ENCODE measurements at places on chromosomes 5 and 9.

- no peak for DNase-seq
These were observed 127.1 kb downstream of the TRIO start for GRCh38 chr5:14270209-14270702.

GRCh38 chr5:140044041-140044440 is 942 bp upstream of the NRG2 start:
- no peak for DNase-seq

GRCh38 chr5:65776441-65777141 is 54.6 kb downstream of the NLN start:
- no peak for DNase-seq

DNA sequence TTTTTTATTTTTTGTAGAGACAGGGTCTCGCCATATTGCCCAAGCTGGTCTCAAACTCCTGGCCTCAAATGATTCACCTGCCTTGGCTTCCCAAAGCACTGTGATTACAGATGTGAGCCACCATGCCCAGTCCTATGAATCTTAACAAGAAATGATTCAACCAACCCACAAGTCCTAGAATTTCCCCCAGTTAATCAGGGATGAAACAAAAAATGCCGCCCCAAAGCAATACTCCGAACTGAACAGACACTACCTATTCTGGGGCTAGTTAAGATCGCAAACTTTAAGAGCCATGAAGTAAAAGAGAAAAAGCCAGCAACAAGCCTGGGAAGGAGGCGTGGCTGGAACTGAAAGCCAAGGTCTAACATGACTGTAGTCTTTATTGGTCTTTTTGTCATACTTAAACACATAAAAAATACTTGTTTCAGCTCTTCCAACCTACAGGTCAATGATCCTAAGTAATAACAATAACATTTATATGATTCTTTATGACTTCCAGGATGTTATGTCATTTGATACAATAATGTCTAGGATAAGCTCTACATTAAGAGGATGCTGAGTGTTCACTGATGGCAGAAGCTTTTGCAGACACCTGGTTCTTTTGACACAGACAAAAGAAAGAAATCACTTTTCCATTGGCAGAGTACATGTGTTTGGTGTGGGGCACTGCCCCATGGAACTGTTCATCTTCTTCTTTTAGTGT is 361.1 kb upstream of the TLE4 start:
- DNase-seq, result no peak

DNA sequence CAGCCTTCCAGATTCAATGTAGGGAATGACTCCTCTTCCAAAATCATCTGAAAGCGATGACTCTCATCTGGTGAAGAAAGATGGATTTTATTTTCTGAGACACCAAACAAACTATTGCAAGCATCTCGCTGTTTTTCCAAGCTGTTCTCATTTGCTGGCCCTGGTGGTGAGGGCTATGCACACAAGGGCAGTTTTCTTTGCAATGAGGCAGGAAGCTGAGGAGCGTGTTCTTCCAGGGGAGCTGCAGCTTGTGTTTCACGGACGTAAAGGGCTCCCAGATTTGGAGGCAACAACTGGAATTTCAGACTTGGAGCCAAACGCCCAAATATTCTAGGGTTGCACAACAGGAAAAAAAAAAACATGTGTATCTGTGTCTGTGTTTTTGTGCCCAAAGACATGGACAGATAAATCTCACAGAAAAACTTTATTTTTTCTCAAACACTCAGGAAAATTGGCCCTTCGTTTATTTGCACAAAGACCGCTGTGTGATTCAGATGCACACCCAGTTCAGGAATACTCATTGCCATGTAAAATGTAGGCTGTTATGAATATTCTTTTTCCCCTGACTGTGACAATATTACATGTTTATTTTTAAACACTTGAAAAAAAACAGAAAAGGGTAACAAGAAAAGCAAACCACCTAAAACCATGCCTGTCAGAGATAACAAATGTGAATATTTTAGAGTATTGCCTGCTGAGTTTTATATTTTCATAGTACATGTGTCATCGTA is 151.3 kb downstream of the GAS1 start:
- no peak for DNase-seq

DNA sequence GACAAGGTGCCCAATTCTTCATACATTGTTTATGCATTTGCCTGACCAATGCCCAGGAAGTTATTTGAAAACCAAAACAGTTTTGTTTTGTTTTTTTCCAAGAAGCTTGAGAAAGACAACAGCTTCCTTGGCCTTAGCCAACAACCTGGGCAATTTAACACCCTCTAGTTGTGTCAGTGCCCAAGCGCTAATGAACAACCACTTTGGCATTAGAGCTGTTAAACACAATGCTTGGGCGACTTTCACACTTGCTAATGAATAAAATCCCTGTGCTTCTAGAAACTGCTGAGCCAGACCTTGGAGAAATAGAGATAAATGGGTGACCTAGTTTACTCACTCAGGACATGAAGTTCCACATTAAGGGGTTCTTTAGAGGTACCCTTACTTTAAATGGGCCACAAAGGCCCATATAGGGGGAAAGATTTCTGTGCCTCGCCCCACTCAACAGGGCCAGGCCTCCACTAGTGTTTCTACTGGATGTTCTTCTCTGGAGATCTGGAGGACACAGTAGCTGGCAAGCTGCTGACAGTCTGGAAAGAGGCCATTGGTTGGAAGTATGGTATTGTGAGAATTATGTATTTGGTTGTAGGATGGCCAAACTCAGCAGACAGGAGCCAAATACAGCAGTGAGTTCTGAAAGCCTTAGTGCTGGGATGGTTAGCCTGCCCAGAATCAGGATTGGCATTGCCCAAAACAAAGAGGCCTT is 179.8 kb downstream of the DOCK8 start:
- peak; percentile 32 for DNase-seq

DNA sequence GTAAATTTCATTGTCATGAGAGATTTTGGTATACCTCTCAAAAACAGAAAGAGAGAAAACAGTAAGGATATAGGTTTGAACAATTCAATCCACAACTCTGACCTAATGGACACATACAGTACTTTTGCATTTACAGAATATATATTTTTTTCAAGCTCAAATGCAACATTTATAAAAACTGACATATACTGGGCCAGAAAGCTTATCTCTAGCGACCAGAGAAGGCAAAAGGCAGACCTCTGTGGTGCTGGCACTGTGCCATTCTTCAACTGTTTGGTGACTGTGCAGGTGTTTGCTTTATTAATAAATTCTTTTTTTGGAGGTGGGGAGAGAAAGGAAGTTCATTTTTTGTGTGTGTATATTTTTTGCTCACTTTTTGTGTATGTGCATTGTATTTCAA is 6.0 kb upstream of the PLAC8L1 start:
- no peak for DNase-seq

DNA sequence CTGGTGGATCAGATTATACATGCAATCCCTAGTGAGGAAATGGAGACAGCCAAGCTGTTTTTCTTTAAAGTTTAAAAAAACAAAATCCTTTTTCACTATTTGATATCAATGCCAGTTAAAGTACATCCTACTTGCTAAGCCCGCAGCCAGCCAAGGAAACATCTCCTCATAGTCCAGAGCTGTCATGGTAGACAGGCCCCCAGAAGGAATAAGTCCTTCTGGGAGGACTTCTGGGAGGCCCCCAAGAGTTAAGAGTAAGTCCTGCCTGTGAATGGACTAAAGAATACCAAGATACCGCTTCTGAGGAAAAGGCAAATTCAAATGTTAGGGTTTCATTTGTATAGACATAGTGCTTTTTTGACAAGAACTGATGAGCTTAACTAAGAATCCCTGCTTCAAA is 38.3 kb downstream of the MOCS2 start:
- DNase-seq, result no peak

DNA sequence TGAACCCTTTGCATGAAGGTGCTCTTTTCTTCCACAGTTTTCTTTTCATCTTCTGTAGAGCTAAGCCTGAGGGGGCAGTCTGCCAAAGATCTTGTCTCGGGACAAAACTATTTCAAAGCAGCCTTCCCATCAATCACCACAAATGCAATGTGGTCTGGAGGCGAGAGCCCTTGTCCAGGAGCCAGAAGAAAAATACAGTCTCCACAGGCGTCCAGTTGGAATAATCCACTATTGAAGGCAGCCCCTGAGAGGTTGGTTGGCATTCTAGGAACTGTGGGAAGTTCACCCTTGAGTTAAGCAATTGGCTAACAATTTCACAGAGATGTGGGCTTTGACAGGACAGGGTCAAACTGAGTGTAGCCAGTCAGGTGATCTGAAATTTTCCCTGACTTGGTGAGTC is 72.0 kb downstream of the SEMA6A start:
- DNase-seq, result no peak

DNA sequence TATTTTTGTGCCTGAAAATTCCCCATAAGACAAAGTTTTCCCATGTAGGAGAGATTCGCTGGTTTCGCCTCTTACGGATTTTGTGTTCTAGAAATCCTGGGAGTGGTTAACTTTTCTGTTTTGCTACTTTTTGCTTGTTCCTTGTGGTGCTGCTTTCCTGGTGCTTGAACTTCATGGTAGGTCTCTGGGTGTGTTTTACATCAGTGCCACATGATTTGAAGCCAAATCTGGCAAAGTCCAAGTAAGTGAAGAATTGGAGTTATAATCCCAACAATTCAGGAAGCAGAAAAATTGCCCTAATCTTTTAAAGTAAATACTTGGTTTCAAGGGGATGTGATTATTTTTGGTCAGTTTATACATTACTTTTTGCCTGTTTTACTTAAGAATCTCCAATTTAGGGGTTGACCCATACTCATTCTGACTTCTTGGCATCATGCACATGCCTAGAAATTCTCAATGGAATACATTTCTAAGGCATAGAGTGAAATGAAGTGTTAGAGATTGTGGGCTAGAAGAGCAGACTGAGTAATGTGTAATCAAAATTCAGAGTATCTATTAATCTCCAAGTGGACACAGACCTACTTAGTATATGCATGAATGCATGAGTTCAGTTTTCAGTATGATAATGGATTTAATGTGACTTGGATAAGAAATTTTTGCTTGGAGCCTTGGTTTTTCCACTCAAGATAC is 189.7 kb downstream of the CSNK1G3 start:
- no peak for DNase-seq

DNA sequence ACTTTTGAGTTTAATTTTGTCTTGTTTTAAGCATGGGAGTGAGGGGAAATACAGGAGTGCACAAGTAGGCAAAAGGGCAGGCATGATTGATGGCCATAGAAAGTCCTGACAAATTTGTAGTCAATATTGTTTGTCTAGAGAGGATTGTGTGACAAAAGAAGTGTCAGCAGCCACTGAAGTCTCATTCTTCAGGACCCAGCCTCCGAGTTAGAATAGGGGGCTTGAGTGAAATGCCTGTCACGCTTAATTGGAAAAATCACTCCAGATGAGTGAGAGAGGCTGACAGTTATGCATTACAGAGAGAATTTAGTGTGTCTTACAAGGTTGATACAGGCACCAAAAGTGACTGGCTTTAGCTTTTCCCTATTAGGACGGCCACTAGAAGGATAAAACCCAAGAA is 81.9 kb upstream of the RPS23 start:
- DNase-seq, result no peak

DNA sequence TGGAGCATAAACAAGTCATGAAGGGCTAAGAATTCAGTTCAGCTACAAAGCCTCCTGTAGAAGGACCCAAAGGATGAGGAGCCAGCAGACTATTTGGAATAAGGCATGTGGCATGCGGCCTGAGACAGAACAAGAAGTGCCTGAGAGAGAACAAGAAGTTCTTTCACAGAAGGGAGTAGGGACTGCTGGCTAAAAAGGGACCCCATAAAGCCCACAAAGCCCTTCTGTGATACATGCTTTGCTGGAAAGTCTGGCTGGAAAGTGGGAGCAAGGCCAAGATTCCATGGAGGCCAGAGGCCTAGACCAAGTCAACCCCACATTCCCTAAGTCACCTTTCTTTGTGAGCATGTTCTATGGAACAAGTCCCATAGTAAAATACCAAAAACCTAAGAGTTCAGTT is 35.9 kb upstream of the UBAP2 start:
- DNase-seq, result peak; percentile 25

GRCh38 chr5:139185589-139185988 is 12.6 kb downstream of the SIL1 start:
- DNase-seq, result no peak

GRCh38 chr5:152349683-152350526 is 55.2 kb downstream of the NMUR2 start:
- DNase-seq, result peak; percentile 46

GRCh38 chr9:93974151-93974550 is 19.0 kb upstream of the BARX1 start:
- no peak for DNase-seq

GRCh38 chr9:135990468-135991429 is 29.6 kb upstream of the UBAC1 start:
- no peak for DNase-seq

- DNase-seq, result peak; percentile 85
These were observed at the start of gene RNF130 for GRCh38 chr5:180071531-180072255. TSS of gene RNF130 (minus strand) at chr5:180071759. CDS start at chr5:180071702, 57 bp downstream.

DNA sequence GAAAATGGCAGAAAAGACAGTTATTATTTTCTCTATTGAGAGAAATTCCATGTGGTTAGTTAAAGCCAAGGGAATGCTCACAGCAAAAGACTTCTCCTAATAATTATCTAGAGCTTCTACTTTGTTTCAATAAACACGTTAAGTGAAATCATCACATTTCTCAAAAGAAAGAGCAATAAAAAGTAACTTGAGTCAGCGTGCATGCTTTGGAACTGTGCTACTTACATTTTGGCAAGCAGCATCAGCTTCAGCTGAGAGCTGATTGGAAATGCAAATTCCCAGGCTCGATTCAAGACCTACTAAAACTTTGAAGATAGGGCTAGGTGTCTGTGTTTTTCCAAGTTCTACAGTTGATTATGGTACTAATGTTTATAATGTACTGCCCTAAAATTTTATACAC is 132.1 kb downstream of the CDH18 start:
- DNase-seq, result no peak

GRCh38 chr9:36337002-36337401 is 63.1 kb downstream of the RNF38 start:
- no peak for DNase-seq

GRCh38 chr9:124960409-124960752 is 19.5 kb upstream of the GOLGA1 start:
- DNase-seq, result no peak

DNA sequence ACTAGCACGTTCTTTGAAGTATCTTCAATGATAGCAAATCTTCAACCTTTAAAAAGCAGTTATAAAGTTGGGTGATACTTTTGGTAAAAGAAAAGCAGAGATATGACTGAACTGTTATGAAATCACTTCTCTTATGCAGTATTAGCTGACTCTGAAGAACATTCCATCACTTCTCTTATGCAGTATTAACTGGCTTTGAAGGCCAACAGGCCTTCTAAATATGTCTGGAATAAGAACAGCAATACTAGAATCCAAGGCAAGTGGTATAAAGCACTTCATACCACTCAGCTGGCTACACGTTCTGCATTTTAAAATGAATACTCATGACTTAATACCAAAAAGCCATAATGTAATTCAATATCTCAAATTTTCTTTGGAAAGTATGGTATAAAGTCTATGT is 17.3 kb downstream of the SKIC3 start:
- DNase-seq, result no peak

GRCh38 chr9:108860354-108860753 is 1.7 kb upstream of the ACTL7A start:
- DNase-seq, result no peak
